ENCODE measurements at places on chromosomes 2 and 18. TPM values are rescaled to one million over a fixed set of nuclear protein-coding genes. Genes with fewer than 3 reads are reported as not detected.

Gene HAAO
- polyA plus RNA-seq, result 21.8 TPM

Gene SPR
- polyA plus RNA-seq, result 6.6 TPM

Gene CFAP65
- polyA plus RNA-seq, result 3.1 TPM

Gene ZSWIM2
- not detected for polyA plus RNA-seq

Gene AQP12A
- not detected for polyA plus RNA-seq

Gene ADCYAP1
- 0.08 TPM for polyA plus RNA-seq

Gene SULT1C2
- 30.4 TPM for polyA plus RNA-seq

Gene CNDP1
- polyA plus RNA-seq, result 0.48 TPM

Gene MAB21L4
- polyA plus RNA-seq, result 0.61 TPM

Gene PAX8
- polyA plus RNA-seq, result 4.4 TPM

Gene ARHGAP28
- 225 TPM for polyA plus RNA-seq

Gene MC4R
- polyA plus RNA-seq, result 0.96 TPM
